ENCODE measurements at places on chromosomes 2 and 18.

GRCh38 chr2:170464268-170464667, 250.9 kb upstream of the SP5 start:
- DNase-seq: no peak

DNA sequence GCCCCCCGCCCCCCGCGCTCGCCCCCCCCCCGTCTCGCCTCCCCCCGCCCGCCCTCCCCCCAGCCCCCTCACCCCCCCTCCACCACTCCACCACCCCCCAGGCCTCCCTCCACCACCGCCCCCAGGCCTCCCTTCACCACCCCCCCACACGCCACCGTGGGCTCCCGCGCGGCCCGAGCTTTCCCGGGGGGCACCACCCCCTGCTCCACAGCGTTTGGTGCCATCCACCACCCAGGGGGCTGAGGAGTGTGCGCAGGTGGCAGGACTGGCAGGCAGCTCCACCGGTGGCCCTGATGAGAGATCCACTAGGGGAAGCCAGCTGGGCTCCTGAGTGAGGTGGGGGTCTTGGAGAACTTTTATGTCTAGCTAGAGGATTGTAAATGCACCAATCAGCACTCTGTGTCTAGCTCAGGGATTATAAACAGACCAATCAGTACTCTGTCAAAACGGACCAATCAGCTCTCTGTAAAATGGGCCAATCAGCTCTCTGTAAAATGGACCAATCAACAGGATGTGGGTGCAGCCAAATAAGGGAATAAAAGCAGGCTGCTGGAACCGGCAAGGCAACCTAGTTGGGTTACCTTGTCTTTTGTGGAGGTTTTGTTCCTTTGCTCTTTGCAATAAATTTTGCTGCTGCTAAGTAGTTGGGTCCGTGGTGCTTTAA, 43.0 kb upstream of the ITSN2 start:
- no peak for DNase-seq

DNA sequence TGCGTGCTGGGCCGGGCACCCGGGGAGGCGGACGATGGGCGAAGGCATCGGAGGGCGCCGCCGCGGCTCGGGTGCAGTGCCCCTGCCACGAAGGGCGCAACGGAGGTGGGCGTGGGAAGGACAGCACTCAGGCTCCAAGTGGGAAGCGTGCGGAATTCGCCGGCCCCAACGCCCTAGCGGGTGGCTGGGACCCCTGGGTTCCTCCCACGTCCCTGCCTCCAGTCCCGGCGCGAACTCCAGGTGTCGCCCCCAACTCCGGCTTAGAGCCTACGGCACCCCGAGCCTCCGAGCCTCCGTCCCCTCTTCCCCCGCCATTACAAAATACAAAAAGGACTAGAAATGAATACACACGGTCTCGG, 1.3 kb downstream of the CYP27C1 start:
- DNase-seq: no peak

DNA sequence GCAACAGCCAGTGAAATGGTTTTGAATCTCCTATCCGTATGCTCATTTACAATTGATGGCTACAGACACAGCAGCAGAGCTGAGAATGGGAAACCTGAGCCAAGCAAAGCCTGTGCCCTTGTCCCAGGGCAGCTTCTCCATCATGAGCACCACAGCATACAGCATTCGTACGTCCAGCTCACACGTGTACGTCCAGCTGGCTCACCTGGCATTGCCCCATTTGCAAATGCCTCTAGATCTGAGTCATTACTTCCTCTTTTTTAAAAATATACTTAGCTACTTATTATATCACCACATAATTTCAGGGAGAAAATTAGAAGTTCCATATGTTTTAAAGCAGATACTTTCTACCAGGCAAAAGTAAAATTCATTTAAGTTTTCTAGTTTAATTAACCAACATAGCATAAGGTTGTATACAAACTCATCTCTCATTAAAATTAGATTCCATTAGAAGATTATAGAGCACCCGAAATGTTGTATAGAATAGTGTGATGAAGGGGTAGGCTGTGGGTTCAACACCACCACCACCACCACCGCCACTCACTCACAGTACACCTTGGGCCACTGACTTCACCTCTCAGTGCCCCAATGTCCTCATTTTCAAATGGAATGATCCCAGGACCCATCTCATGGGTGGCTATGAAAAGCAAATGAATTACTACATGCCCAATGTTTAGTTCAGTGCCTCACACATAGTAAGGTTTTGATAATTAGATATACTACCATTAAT, 31.4 kb upstream of the TMEM177 start:
- DNase-seq: no peak

- no peak for DNase-seq
These were observed 22.1 kb downstream of the HTR2B start for GRCh38 chr2:231102772-231103171.

DNA sequence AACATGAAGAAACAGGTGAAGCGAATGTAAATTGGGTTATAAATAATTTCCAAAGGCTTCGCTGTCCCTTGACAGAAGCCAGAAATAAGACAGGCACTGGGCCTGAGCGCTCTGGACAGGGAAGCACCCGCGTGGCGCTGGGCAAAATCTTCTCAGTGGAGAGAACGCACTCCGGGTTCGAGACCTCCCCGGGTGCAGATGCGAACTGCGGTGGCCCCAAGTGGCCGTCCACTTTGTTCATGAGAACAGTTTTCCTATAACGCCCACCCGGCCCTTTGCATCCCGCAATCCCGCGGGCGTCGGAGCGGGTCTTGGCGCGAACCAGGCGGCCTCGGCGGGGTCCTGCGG, 651 bp upstream of the DPYSL5 start:
- no peak for DNase-seq

- no peak for DNase-seq
These were observed 46.2 kb downstream of the GREB1 start for GRCh38 chr2:11579867-11580659.

GRCh38 chr2:107801498-107801897, 25.2 kb upstream of the RGPD4 start:
- no peak for DNase-seq

GRCh38 chr2:201072201-201072530, 365 bp downstream of the NDUFB3 start:
- no peak for DNase-seq

GRCh38 chr2:40218679-40219078, 233.2 kb downstream of the SLC8A1 start:
- no peak for DNase-seq

GRCh38 chr18:65057439-65058083, 693.3 kb upstream of the CDH7 start:
- no peak for DNase-seq

DNA sequence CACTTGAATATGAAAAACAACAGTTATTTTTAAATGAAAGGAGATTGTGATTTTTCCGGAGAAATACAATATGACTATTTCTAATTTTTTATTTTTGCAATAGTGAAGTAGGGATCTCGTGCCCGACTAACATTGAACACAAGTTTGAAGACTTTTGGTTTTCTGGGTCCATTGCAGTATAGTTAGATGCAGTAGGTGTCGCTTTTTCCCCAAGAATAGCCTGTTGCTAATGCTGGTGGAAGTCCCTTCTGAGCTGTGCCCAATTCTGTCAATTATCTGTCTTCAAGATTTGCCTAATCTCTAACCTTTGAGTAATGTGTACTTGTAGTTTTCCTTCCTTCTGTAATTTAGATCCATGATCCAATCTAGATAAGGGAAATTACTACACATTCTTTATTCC, 36.5 kb downstream of the SEMA4F start:
- peak; percentile 66 for DNase-seq

DNA sequence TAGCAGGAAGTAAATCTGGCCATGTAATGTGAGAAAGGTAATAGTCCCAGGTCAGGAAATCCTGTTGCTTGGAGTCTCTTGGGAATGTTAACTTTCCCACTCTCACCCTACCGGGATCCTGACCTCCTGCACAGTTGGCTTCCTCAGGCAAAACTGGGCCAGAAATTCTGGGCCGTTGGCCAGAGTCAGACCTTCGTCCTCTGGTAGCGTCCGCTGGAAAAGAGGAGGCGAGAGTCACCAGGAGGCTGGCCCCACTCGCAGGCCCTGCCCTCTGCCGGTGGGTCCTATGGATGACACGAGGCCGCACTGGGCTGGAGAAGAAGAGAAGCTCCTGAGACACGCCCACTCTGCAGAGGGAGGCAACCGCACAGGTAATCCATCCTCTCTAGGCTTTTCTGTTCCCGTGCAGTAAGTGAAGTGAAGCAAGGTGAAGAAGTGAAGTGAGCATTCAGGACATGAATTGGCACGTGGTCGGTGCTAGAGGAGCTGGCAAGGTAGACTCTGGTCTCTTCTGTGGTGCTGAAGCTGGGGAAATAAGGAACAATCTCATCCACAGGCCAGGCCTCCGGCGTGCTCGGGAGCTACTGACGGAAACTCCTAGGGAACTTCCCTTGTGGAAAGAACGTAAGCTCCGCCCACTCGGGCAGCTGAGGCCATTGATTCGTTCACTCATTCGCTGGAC, 182.7 kb upstream of the GLI2 start:
- peak; percentile 42 for DNase-seq

GRCh38 chr2:230899786-230900185, 25.3 kb downstream of the GPR55 start:
- DNase-seq: no peak

GRCh38 chr2:95273566-95274290, 521 bp upstream of the PROM2 start:
- DNase-seq: no peak

DNA sequence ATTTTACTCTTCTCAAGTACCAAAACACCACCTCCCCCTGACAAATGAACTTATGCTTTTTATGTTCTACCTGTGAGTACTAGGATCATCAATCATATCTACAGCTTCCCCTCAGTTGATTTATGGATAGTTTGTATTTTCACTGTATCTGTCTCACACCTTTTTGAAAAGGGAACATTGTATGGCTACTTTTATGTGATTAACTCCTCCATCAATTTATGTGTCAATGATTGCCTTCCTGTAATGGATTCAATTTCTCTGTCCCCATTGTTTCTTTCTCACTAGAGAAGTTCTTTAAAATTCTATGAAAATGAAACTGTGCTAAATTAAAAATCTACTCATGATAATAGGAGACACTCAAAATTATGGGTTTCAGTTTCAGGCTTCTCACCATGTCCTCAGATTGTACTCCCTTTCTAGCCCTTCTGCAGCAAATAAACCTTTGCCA, 935.0 kb downstream of the TRIB2 start:
- no peak for DNase-seq

DNA sequence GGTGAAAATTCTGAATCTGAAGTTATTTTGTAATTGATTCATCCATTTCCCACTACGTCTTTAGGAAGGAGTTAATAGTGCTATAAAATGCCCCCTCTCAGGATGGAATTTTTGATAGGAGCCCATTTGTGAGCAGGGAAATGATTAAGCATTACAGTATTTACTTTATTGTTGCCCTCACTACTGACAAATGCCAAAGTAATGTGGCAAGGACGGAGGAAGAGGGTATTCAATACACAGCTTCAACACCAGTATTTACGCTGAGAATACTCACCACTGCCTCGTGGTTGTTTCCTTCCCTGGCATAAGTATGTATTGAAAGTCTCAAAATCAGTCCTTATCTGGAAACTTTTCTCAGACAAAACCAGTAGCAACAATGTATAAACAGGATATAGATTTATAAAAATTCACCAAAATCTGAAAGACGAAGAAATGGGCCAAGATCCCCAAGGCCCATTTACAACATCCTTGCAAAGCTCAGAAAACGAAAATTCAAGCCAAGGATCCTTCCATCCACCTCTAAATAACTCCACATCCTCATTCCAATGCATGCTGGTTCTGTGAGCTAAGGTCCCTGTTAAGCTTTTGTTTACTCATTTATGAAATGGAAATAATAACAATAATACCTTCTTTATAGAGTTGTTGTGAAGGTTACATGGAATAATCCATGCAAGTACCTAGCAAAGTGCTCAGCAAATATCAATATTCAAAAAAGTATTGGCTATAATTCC, 29.3 kb downstream of the FEZ2 start:
- peak; percentile 83 for DNase-seq

DNA sequence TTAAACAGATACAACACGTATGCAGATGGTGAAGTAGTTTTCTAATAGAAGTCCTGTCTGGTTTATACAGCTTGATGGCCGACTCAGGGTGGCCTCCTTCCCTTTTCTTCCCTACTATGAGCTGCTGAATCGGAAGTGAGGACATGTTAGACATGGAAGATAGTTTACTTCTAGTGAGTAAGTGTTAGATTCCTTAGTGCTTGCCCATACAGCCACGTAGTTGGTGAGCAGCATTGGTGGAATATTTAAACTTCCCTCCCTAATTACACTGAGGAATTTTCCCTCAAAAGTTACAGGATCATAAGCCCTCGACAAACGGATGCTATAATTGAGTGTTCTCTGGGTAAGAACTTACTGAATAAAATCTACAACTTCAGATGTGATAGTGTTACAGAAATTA, 52.1 kb downstream of the RHBDD1 start:
- DNase-seq: peak; percentile 90

DNA sequence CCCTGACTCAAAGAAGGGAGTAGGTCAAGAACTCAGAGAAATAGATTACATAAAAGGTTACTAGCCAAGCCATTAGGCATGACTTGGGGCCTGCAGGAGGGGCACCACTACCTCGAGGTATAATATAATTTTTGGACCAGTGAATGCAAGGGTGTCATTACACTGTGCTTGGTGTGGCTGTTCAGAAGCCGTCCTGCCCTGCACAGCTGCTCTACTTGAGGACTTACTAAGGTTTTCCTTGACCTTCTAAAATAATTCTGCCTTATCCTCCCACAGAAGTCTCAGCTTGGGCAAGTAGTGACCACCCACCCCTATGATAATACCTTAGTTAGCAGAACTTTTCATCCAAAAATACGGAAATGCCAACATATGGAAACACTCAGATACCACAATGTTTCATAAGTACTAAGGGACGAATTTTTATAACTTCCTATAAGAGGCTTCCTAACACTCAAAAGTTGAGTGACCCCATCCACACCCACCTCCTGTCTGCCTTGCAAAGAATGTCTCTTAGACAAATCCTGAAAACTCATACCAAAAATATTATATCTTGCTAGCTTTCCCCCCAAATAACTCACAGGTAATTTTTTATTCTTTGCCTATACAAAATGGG, 17.7 kb upstream of the ATG16L1 start:
- DNase-seq: no peak

- DNase-seq: peak; percentile 64
These were observed 21.2 kb downstream of the GRB14 start for GRCh38 chr2:164599954-164600589.

DNA sequence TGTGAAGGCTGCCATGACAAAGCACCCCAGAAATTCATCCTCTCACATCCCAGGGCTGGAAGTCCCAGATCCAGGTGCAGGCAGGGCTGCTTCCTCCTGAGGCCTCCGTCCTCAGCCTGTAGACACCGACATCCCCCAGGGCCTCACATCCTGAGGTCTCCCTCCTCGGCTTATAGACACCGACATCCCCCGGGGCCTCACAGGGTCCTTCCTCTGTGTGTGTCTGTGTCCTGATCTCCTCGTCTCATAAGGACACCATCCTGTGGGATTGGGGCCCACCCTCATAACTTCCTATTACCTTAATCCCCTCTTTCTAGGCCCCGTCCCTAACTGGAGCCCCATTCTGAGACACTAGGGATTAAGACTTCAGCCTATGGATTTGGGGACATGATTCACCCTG, 92.0 kb upstream of the SNTG2 start:
- no peak for DNase-seq

- DNase-seq: peak; percentile 95
These were observed 64.9 kb downstream of the CDH2 start for GRCh38 chr18:28112056-28112470.

- no peak for DNase-seq
These were observed 437.4 kb upstream of the CDH19 start for GRCh38 chr18:67041334-67041733.

Measured in fibroblast of skin of back (primary cell).